T-helper 2 cell treated with Interferon-gamma antibody and Interleukin-4, amounts not matched to agents 100 ng/mL and 5 ng/mL, for 36 hours (primary cell): ENCODE measurements at places on chromosomes 4 and X. TPM values are rescaled to one million over a fixed set of nuclear protein-coding genes. Genes with fewer than 3 reads are reported as not detected.

The RBM47 gene
- 3.8 and 3.9 TPM in 2 replicates for total RNA-seq

The LIAS gene
- total RNA-seq, result 14.3 and 16.5 TPM in 2 replicates

The NONO gene
- 510 and 529 TPM in 2 replicates for total RNA-seq

The GAGE12E gene
- total RNA-seq, result not detected in 2 replicates

The OR13H1 gene
- total RNA-seq, result not detected in 2 replicates

The VCX3B gene
- not detected in 2 replicates for total RNA-seq

The SLC49A3 gene
- 0.16 and 0.43 TPM in 2 replicates for total RNA-seq

The CITED1 gene
- 1.4 TPM in 1 of 2 replicates, not detected in the other for total RNA-seq

The SH3TC1 gene
- 14.8 and 17.1 TPM in 2 replicates for total RNA-seq

The RIBC1 gene
- total RNA-seq, result 0.61 and 0.68 TPM in 2 replicates

The ASMT gene
- total RNA-seq, result 0.20 TPM in 1 of 2 replicates, not detected in the other

The TRIM60 gene
- not detected in 2 replicates for total RNA-seq

The XKRX gene
- total RNA-seq, result 0.09 TPM in 1 of 2 replicates, not detected in the other

The CPLX1 gene
- total RNA-seq, result 0.48 and 0.86 TPM in 2 replicates

The CT45A1 gene
- not detected in 2 replicates for total RNA-seq

The LUZP4 gene
- not detected in 2 replicates for total RNA-seq

The APELA gene
- total RNA-seq, result not detected in 2 replicates

The GLUD2 gene
- 0.25 and 0.30 TPM in 2 replicates for total RNA-seq

The SLC4A4 gene
- 1.8 and 1.9 TPM in 2 replicates for total RNA-seq

The GATA1 gene
- total RNA-seq, result not detected in 2 replicates

The SNCA gene
- total RNA-seq, result 3.3 and 4.6 TPM in 2 replicates

The RTL9 gene
- total RNA-seq, result not detected in 2 replicates

The EDA2R gene
- 4.0 and 4.2 TPM in 2 replicates for total RNA-seq

The CLNK gene
- 0.09 TPM in 1 of 2 replicates, not detected in the other for total RNA-seq

The SMPX gene
- total RNA-seq, result not detected in 2 replicates

The LAMP2 gene
- 51.9 and 54.6 TPM in 2 replicates for total RNA-seq

The PLP1 gene
- not detected in 2 replicates for total RNA-seq

The ZNF518B gene
- 19.6 and 20.4 TPM in 2 replicates for total RNA-seq

The BEX3 gene
- 8.0 and 9.1 TPM in 2 replicates for total RNA-seq

The GLOD5 gene
- total RNA-seq, result not detected in 2 replicates
